ENCODE measurements at places on chromosomes 7 and 10.
A peak's percentile ranks its signal among the peaks of the same experiment; 100 is the strongest.

GRCh38 chr10:93166134-93166533, 92.4 kb downstream of the CYP26A1 start:
- DNase-seq = no peak

DNA sequence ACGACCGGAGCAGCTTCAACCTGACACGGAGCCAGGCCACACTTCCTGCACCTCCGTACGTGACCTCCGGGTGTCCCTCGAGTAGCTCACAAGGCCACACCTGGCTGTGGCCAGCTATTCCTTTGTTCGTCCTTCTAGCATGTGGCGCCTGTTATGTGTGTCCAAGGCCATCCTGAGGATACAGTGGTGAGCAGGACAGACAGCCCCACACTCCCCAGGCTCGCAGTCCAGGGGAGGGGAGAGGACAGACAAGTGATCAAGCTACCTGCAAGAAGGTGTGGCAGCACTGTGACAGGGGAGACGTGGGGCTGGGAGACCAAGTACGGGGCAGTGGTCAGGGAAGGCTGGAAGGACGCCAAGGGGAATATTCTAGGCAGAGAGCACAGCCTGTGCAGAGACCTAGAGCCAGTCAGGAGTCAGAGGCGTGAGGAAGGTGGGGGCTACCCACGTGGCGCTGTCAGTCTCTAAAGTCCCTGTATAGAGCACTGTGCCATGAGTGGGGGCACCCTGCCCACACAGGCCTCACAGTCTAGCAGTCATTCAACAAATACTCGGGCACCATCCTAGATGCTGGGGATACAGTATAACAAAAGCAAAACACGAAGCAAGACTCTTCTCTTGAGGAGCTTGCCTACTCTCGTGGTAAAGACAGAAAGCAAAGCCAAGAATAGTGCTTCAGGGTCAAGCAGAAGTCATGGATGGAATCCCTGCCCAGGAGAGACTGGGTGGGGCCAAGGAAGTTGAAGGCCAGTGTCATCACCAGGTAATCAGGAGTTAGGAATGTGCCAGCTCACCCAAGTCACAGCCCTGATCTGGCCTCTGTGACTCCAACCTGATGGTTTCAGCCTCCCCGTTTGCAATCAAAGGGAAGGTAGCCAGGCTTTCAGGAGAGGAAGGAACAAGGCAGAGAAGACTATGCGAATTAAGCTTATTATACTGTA, 58.6 kb downstream of the PROSER2 start:
- no peak for DNase-seq

DNA sequence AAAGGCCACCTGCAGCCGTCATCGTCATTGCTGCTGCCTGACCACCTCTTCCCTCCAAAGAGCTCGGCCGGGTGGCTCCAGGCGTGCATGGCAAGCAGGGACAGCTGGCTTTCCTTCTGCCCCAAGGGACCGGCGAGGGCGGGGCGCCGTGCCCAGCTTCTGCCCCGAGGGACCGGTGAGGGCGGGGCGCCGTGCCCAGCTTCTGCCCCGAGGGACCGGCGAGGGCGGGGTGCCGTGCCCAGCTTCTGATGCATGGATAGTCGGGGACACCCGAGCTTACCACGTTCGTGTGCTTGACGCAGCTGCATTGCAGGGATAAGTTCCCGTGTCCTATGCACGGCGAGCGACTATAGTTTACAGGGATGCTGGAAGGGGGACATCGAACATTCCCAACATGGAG, 27.0 kb downstream of the CFAP46 start:
- no peak for DNase-seq

DNA sequence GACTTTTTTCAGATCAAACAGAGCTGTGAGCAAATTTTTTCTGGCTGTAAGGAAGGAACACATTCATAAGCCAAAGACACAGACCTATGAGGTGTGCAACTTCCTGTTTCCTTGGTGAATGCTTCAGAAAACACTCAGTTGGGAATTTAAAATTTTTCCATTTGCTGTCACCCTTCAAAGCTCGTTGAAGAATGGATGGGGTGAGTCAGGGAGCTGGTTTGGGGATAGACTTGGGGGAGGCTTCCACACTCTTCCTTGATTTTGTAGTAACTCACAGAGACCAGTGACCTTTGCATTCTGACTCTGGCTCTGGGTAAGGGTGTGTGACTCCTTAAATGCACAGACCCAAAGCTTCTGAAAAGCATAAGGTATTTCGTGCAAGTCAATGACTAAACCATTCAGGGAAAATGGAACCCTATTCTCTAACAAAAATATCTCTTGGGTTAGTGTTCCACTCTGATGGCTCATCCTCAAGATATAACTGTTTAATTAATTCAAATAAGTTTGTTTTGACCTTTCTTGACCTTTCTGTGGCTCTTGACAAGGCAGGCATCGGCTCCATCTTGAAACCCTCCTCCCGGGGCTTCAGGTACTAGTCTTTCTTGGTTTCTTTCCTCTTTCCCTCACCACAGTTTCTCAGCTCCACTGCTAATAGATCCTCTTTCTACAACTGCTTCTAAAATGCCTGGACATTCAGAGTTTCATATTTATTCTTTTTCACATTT, 227.8 kb upstream of the INHBA start:
- DNase-seq = no peak

DNA sequence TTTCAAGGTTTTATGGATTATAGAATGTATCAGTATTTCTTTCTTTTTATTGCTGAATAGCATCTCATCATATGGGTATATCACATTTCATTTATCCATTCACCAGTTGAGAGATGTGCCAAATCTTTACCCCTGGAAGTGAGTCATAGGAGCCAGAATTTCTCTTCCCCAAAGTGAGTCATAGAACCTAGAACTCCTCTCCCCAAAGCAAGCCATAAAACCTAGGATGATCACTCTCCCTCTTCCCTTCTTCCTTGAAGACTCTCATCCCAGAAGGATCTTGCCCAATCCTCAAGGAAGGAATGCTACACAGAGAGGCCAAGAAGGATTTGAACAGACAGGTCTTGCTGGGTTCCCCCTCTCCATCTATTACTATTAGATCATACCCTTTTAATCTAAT, 199.9 kb downstream of the EVX1 start:
- no peak for DNase-seq

- DNase-seq = no peak
These were observed 89.4 kb upstream of the TMEM26 start for GRCh38 chr10:61542596-61542995.

GRCh38 chr10:129580010-129580409, 113.0 kb downstream of the MGMT start:
- DNase-seq = no peak

DNA sequence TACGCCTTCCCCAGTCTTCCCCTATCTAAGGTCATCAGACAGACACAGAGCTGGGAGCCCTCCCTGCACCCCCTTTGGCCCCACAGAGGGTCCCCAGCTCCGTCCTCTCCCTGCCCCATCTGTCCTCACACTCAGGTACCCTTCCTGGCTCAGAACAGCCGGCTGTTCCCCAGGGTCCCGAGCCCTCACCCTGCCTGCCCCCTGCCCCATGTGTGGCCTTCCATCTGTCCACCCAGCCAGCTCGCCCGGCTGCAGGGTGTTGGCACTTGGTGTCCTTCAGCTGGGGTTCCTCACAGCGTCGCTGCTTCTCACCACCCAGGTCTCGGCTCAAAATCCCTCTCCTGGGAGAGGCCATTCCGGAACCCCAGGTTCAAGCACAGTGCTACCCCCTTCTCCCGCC, 28.9 kb upstream of the ELFN1 start:
- no peak for DNase-seq

DNA sequence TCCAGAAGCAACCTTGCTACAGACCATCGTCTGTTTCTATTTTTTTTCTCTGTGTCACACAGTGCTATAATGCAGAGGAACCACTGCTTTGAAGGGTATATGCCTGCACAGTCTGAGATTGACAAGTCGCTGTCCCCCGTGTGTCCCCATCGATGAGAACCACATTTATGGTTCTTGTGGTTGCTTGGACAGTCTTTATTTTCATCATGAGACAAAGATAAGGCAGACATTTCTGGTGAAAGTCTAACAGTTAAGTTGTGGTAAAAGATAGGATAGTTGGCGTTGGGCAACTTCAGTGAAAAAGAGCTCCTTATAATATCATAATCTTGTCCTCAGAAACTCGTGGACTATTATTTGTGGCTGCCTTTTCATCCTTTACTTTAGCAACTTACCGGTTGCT, 6.3 kb upstream of the AKR1E2 start:
- DNase-seq = no peak

GRCh38 chr7:148915211-148915610, 31.1 kb upstream of the EZH2 start:
- no peak for DNase-seq

GRCh38 chr10:856416-857157, 74.9 kb downstream of the LARP4B start:
- no peak for DNase-seq

GRCh38 chr10:2703953-2704352, 363.4 kb upstream of the PFKP start:
- no peak for DNase-seq

DNA sequence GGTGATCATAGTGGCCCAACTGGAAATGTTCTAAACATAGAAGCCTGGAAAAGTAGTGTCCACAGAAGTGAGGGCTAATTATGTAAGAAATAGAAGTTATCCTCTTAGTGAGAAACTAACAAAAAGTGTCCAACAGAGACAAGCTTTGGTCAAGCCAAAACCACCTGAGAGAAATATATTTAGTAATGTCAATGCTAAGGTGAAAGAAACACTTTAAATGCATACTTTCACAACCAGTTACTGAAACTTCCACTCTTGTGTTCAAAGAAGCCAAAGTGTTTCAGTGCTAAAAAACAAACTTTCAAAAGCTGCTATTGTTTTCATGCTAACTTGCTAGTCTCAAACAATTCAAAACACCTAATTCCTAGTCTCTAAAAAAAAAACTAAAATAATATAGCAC, 18.1 kb downstream of the RAB11FIP2 start:
- DNase-seq = no peak

DNA sequence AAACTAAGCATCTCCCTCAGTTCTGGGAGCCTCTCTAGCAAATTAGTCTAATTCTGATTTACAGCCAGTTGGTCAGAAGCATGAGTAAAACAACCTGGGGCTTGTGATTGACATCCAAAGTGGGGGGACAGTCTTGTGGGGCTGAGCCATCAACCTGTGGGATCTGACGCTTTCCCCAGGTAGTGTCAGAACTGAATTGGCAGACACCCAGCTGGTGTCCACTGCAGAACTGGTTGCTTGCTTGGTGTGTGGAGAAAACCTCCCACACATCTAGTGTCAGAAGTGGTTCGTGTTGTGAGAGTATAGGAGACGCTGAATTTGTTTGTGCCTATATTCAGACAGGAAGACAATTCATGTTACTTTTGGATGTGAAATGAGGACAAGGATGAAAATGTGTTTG, 92.2 kb upstream of the PDCD4 start:
- no peak for DNase-seq

- DNase-seq = no peak
These were observed 161.3 kb downstream of the KLF6 start for GRCh38 chr10:3623746-3624145.

DNA sequence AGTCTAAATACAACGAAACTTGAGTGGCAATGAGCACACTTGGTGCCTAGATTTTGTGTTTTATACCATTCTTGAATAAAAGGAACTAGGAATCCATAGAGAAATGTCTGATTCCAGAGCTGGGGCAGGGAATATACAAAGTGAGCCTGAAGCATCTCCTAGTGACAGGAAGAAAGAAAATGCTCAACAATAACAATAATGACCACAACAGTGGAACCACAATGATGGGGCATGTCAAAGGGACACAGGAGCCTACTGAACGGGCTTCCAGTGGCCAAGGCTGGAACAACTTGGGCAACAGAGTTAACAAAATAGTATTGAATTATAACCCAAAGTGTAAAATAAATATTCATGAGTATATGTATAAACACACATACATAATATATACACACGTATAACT, 94.4 kb upstream of the ADCY1 start:
- no peak for DNase-seq

GRCh38 chr10:126302826-126303665, 85.2 kb downstream of the ADAM12 start:
- DNase-seq = no peak

DNA sequence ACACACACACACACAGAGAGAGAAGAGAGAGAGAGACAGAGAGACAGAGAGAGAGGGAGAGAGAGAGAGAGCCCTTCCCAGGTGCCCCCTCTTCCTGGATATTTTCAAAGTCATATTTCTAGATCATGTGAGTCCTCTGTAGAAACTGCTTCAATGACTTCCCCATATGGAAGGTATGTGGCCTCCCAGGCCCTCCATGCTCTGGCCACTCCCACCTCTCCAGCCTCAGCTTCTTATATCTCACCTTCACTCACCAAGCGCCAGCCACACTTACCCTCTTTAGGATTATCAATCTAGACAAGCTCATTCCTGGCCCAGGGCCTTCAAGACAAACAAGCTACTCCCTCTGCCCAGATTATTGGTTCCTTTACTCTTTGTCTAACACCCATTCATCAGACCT, 259.7 kb downstream of the MTERF1 start:
- no peak for DNase-seq

- no peak for DNase-seq
These were observed 82.9 kb downstream of the CDK14 start for GRCh38 chr7:90678986-90679385.

DNA sequence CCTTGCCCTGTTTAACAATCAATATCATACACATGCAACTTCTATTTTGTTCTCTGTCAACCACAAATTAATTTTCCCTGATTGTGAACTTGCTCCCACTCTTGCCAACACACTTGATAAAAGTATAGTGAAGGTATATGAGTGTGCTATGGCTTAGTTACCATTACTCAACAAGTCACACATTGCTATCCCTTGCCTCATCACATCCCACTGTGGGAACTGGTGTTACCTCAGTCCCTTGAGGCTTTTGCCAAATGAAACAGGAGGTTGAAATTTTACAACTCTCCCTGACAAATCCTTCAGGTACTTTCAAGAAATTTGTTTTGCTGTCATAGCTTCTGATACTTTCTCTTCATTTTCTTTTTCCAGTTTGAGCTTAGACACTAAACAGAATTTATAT, 472.5 kb upstream of the SEMA3D start:
- DNase-seq = no peak

- no peak for DNase-seq
These were observed 6.8 kb upstream of the CLDN12 start for GRCh38 chr7:90396420-90396819.

- no peak for DNase-seq
These were observed 12.0 kb upstream of the EPHB4 start for GRCh38 chr7:100839361-100839760.

- DNase-seq = peak; percentile 56
These were observed at the start of gene SFXN2 for GRCh38 chr10:102714621-102715455. Gene SFXN2, plus strand, starts transcription at chr10:102714636. Its CDS starts 12,001 bp downstream, at chr10:102726637.

DNA sequence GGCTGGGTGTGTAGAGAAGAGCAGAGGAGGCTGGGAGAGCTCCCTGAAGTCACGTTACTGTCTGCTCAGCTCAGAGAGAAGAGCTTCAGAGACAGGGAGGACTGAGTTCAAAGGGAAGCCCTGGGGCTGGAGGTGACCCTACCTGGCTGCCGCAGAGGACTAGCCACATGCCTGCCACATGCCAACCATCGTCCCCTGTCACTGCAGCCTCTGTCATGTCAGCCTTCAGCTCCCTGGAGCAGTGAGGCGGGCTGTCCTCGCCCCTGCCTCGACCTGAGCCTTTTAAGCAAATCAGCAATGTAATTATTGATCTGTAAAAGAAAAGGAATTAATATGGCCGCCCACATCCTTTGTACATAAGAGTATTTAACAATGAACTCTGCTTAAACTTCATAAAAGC, 89.3 kb upstream of the RET start:
- DNase-seq = no peak

GRCh38 chr10:42996588-42996987, 80.3 kb upstream of the RET start:
- DNase-seq = no peak

GRCh38 chr7:28685644-28686417, 272.3 kb downstream of the TRIL start:
- no peak for DNase-seq

GRCh38 chr7:157309988-157310668, 26.7 kb upstream of the DNAJB6 start:
- DNase-seq = no peak

- DNase-seq = no peak
These were observed 92.5 kb downstream of the SORCS1 start for GRCh38 chr10:107072028-107072427.
